NCI-H1436 treated with DMSO at 0.1 percent for 48 hours (cell line): ENCODE measurements at places on chromosomes 1 and 21.

- no peak for DNase-seq
Measured at GRCh38 chr1:209400351-209401220, 182.9 kb upstream of the CAMK1G start.

DNA sequence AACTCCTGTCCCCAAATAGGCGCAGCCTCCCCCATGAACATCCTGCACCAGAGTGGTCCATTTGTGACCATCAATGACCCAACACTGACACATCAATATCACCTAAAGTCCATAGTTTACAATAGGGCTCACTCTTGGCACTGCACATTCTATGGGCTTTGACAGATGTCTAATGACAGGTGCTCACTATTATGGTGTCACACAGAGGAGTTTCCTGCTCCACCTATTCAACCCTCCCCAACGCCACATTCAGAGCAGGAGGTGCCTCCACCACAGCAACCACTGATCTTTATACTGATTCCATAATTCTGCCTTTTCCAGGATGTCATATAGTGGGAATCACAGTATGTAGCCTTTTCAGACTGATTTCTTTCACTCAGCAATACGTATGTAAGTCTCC is 24.2 kb downstream of the GNG4 start:
- no peak for DNase-seq

DNA sequence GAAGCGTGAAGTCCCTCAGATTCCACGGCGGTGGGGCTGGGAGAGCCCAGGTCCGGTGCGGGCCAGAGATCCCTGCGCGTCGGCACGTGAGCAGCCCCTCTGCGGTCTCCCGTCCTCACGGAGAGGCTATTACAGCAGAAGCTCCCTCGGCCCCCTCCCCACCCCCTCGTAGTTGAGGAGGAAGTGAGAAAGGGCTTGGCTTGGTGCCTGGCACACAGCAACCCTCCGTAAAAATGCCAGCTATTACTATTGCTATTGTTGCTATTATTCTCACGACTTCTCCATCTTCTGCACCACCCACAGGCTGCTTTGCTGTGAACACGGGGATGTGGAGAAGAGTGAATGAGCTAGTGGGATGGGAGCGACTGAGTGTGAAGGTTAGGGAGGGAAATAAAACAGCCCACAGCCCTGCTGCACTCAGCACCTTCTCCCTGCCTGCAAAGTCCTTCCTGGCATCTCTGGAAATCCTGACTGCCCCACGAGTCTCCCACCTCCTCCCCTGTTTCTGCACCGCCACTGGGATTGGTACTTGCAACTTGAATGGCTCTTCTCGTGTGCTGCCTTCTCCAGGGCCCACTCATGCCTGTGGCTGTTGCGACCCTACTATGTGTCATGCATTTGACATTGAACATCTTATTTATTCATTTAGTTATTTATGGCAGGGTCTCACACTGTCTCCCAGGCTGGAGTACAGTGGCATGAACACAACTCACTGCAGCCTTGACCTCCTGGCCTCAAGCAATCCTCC is 26.6 kb downstream of the ZBTB18 start:
- no peak for DNase-seq

DNA sequence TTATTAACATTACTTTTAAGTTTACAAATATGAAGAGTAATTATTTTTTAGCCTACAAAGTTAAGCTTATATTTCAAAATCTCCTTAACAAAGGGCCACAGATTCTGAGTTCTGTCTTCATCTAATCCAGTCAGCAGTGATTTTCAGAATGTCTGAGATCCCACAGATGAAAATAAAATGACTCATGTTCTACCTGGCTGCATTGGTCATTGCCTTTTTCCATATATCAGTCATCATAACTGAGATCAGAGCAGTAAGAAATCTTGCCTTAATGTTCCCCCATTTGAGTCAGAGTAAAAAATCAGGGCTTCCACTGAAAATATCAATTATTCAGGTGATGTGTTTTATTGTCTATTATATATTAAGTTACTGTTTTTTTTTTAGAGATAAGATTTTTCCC is 416.1 kb downstream of the MRPL39 start:
- DNase-seq = no peak

GRCh38 chr1:143665606-143666005 is 306.2 kb downstream of the FAM72C start:
- no peak for DNase-seq

DNA sequence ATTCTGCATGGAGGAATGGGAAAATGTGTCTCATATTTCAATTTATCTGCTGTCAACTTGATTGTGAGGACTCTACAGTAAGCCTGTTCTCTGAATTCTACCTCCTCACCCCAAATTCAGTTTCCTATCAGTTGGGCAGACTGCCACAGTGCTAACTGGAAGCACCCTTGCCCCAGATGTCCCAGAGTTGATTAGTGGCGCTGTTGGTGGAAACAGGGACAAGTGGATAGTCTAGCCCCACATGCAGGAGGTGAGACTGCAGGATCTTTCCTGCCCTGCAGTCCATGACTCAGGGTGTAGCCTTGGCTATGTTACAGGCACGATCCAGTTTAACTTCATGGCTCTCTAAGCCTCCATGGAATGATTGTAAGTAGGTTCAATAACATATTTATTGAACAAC is 22.1 kb downstream of the ADAM30 start:
- DNase-seq = no peak
